ENCODE measurements at places on chromosomes 6 and 20.
A peak's percentile ranks its signal among the peaks of the same experiment; 100 is the strongest.

DNA sequence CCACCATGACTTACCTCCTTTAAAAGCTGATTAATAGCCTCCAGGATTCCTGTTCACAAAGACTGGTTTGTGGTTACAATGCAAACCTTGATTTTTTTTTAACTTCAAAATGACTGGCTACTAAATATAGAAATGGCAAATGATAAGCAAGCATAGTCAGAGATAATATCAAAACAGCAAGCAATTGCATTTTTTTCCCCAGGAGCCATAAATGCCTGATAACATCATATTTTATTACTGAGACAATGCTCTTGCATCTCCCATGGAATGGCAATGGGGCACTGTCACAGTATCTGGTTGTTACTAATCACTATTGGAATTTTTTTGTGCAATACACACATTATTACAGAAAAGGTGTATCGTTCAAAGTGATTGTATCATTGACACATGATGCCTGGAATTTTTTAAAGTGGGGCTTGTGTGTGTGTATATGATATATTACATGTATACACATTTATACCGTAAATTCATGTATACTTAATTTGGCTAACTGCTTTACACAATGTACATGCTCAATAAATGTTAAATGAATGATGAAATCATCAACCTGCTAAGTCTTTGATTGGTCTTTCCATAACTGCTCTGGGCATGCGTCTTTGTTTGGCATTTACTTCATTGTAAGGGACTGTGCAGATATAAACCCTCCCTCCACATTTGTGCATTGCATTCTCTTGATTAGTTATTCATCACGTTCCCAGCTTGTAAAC is 980 bp upstream of the SALL4 start:
- no peak for DNase-seq

GRCh38 chr6:130129762-130130246 is 92.9 kb downstream of the SAMD3 start:
- DNase-seq = no peak

GRCh38 chr6:13883966-13884365 is 40.8 kb upstream of the RNF182 start:
- DNase-seq = no peak

GRCh38 chr20:25418776-25419175 is 11.3 kb downstream of the GINS1 start:
- DNase-seq = peak; percentile 54

DNA sequence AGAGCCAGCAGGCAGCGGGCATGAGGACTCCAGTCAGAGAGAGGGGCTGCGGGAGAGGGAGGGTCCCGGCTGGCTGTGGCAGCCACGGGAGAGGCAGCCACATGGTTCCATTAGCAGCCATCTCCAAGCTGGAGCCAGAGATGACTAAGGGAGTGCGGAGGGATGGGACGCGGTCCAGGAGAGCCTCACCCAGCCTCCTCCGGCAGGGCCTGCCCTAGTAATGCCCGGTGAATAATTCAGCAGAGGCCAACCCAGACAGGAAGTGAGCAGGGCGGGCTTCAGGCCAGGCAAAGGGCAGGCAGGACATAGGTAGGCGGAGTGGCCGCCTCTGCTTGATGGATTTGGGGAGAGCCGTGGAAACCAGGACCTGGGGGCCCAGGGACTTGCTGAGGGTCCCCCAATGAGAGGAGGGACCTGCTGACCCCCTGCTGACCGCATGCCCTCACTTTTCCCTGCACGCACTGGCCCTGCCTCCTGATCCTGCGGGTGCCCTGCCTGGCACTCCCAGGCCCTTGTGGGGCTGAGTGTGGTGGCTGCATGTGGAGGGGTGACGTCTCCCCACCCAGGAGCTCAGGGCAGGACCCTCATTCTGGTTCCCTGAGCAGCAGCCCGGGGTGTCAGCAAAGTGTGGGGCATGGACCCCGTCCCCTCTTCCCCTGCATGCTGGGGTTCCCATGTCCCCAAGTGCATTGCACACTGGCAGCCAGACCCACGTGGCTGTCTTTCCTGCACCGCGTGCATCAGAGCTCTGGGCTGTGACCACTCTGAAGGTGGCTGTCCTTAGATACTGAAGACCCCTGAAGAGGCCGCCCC is 51.8 kb upstream of the SLCO4A1 start:
- peak; percentile 65 for DNase-seq

DNA sequence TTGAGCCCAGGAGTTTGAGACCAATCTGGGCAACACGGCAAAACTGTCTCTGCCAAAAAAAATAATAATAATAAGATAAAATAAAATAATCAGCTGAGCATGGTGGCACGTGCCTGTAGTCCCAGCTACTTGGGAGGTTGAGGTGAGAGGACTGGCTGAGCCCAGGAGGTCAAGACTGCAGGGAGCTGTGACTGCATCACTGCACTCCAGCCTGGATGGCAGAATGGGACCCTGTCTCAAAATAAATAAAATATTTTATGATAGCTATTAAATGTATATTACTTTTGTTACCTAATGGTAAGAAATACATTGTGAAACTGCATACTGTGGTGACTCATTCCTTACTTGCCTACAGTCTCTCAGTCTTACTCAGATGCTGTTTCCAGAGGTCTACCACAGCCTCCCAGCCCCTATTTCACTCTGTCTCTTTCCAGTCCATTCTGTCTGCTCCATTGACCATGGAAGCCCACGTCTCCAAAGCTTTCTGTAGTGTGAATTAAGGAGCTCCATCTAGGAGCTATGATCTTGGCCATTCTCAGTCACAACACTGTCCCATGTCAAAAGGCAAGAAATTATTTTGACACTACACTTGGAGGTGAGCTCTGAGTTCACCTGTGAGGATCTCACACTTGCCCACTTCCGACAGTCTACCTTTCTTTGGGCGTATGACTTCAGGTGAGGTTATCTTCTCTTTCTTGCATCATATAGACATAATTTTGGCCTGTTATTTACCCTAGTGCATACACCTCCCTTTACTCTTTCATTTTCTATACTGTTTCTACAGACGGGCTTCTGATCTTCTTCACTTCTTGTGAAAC is 22.4 kb upstream of the SNX9 start:
- DNase-seq = peak; percentile 30

GRCh38 chr6:135922174-135922573 is 70.7 kb downstream of the PDE7B start:
- no peak for DNase-seq

DNA sequence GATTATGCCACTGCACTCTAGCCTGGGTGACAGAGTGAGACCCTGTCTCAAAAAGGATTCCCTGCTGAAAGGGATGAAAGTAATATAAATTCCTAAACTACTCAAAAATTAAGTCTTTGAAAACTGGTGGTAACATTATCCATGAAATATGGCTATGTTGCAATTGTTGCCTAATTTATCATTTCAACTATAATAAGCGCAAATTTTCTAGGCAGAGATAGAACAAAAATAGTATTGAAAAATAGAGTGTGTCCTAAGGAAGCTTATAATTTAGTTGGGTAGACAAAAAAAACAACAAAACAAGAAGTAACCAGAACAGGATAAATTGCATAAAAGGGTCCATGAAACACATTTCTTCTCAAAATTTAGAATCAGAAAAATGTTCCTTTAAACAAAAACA is 68.0 kb downstream of the FKBP5 start:
- no peak for DNase-seq

DNA sequence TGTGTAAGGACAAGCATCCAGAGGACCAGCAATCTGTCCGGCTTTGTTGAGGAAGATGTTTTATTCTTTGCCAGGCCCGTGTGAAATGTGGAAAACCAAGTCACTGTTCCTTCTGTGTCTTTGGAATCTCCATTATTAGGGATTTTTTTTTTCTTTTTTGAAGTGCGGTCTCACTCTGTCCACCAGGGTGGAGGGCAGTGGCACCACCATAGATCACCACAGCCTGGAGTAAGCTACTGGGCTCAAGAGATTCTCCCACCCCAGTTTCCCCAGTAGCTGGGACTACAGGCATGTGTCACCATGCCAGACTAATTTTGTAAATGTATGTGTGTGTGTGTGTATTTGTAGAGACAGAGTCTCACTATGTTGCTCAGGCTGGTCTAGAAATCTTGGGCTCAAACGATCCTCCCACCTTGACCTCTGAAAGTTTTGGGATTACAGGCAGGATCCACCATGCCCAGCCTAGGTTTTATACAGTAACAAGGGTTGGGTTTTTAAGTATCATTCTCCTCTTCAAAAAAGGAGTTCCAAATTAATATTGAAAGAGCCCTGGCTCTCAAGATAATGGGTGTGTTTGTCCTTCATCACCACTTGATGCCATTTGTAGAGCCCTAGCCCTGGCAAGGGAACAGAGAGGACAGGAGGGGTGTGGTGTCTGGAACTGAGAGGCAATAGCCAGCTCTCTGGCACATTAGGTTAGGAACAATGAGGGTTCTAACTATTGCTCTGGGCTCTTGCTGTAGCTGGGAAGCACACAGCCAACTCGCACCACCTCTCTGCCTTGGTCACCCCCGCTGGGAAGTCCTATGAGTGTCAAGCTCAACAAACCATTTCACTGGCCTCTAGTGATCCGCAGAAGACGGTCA is 3.1 kb downstream of the LAMP5 start:
- no peak for DNase-seq

DNA sequence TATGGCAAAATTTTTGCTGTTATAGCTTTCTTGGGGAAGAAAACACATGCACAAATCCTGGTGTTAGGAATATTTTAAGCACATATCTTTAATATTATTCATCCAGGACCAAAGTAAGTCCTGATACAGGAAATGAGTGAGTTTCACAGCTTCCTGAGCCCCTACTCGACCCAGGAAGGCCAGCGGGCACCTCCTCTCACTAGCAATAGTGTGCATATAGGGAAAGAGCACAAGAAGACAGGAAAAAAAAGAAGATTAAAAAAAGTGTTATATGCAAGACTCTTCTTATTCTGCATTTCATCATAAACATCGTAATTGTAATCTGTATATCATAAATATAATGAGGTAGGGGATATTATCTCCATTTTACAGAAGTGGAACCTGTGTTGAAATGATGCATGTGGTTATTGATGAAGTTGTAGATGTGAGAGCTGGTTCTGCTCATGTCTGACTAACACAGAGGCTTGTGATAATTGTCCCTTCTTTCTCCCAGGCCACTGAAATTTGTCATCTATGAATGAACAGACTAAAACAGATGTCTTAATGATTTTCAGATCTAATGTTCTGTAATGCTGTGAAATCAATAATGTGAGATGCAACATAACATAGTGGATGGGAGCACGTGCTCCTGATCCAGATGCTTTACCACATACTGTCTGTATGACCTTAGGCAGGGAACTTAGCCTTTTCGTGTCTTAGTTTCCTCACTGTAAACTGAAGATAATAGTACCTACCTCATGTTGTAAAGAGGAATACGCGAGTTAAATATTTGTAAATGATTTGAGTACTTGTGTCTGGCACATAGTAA is 101.2 kb downstream of the MYO6 start:
- no peak for DNase-seq

DNA sequence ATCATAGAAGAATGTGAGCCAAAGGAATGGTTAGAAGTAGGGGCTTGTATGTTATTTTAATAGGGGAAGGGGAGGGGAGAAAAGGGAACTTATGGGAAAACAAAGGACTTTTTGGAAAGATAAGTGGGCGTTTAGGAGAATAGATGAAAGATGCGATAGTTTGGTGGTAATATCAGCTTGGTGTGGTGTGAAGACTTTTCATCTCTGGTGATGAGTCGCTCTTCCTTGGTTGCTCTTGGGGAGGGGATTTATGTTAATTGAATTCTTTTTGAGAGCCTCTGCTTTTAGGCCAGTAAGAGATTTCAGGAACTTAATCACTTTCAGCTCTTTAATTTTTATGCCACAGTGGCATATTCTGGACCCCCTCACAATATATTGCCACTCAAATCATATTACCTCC is 10.8 kb downstream of the HECA start:
- no peak for DNase-seq

- DNase-seq = peak; percentile 12
Measured at GRCh38 chr6:170144571-170145271, 146.2 kb downstream of the DLL1 start.

DNA sequence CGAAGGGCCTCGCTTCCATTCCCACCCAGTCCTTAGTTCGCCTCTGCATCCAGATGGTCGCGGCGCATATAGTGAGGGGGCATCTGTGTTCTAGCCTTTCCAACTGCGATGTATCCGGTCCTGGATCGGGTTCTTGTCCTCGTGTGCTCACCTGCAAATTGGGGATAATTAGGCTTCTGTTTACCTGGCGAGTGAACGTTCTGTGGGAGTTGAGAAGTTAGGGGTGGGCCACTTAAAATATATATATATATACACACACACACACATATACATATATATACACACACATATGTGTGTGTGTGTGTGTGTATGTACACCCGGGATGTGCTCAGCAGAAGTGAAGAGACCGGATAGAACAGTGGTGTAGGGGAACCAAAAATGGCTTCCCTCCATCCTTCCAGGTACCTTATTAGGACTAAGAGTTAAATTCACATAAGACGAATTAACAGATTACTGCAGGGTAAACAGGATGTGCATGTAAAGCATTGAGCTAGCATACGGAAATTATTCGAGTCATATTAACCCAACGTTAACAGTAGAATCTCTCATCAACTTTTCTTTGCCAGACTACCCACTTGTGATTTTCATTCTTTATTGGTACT is 537 bp downstream of the CSTF1 start:
- DNase-seq = peak; percentile 5

- DNase-seq = no peak
Measured at GRCh38 chr6:156917213-156917612, 140.0 kb downstream of the ARID1B start.

- peak; percentile 7 for DNase-seq
Measured at GRCh38 chr6:106315765-106316374, 9.7 kb downstream of the ATG5 start.

GRCh38 chr6:132612449-132613108 is 11.5 kb downstream of the TAAR2 start:
- DNase-seq = no peak
